ENCODE measurements at places on chromosomes 2 and 18.

DNA sequence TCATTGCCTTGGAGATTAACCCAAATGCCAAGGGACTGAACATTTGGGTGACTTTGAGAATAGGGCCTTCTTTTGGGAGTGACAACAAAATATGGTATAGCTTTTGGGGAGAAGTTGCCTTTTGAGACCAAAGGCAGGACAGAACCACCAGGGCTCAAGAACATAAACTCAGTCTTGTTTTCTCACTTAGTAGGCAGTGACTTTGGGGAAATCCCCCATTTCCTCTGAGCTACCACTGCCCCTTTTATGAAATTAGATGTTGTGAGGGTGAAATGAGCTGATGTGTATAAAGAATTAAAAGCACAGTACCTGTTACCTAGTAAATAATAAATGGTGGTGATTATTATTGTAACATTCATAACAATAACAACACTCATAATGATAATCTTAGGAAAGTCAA is 36.5 kb downstream of the GPD2 start:
- DNase-seq = no peak

DNA sequence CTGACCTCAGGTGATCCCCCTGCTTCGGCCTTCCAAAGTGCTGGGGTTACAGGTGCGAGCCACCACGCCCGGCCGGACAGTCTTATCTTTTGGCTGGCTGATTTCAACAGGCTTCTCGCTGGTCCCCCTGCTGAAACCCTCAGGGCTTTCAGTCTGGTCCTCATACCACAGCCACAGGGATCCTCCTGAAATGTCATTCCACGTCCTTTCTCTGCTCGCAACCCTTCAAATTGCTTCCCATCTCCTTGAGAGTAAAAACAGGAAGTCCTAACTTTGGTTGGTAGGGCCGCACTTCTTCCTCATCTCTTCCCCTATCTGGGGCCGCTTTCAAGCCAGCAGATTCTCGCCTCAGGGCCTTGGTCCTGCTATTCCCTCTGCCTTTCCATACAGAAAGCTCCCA is 1.4 kb upstream of the CAB39 start:
- no peak for DNase-seq

GRCh38 chr2:53334610-53335009 is 433.0 kb upstream of the CHAC2 start:
- no peak for DNase-seq

GRCh38 chr2:117812443-117812842 is 2.0 kb upstream of the DDX18 start:
- no peak for DNase-seq

- no peak for DNase-seq
Observed at GRCh38 chr18:58456625-58457024, 172.3 kb downstream of the ALPK2 start.

GRCh38 chr2:190190507-190191162 is 128.1 kb upstream of the MSTN start:
- no peak for DNase-seq

DNA sequence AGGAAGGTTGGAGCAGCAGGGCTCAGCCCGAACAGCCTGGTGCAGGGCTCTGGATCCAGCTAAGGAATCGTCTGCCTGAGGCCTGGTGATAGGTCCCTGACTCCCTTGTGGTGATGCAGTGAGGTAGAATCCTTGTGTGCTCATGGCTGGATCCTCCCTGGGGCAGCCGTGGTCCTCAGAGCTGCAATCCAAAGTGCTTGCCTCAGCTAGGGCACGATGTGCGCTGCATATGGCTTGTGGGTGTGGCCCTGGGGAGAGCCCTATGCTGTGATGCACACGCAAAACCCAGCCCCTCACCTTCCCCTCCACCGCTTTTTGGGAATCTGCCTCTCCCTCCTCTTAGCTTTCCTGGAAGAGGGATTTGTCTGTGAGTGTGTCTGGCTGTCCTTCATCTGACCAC is 142.2 kb downstream of the DYSF start:
- no peak for DNase-seq

DNA sequence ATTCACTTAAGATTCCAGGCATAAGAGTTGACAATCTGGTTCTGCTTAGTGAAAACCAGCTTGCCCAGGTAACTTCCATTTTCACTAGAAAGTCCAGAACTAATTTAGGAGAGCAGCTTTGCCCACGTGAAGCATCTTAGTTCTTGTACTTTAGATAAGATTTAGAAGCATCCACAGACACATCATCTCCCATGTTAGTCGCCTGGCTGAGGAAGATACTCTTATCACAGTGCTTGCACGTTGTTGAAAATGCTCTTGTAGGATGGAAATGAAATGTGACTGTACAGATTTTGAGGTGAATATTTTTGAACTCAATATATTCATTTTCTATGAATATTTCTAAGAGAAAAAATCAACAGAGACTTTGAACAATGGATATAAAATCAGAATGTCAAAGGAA is 159.7 kb downstream of the SOCS6 start:
- DNase-seq = no peak

GRCh38 chr2:218708086-218708485 is 2.5 kb upstream of the TTLL4 start:
- no peak for DNase-seq

- DNase-seq = no peak
Observed at GRCh38 chr2:105782123-105782522, 37.4 kb downstream of the NCK2 start.

DNA sequence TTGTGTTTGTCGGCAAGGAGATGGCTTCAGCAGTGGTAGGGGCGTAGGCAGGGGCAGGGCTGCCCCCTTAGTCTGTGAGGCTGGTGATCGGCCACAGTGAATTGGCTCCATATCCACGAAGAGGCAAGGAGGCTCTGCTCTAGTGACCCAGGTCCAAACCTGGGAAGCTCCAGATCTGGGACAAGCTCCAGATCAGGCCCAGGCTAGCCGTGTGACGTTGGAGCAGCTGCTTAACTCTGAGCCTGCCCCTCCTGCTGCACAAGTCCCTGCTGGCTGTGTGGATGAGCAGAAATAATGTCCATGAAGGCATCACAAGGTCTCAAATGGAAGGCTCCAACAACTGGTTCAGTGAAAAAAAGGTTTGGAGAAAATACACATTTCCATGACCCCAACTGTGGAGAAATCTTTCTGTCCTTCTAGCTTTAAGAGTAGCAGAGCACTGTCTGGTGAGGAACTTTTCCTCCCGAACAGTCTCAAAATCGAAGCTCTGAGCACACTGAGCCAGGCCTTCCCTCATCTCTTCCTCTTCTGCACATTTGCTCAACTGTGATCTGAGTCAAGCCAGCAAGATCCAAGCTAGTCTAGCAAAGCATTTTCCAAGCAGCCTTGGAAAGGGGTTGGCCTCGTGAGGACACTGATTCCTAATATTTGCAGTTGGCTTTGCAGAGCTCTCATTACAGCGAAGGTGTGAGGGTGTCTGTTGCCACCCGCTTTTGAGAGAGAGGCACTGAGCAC is 67.0 kb upstream of the TCF7L1 start:
- DNase-seq = no peak

GRCh38 chr2:106701203-106702022 is 184.6 kb downstream of the ST6GAL2 start:
- no peak for DNase-seq

DNA sequence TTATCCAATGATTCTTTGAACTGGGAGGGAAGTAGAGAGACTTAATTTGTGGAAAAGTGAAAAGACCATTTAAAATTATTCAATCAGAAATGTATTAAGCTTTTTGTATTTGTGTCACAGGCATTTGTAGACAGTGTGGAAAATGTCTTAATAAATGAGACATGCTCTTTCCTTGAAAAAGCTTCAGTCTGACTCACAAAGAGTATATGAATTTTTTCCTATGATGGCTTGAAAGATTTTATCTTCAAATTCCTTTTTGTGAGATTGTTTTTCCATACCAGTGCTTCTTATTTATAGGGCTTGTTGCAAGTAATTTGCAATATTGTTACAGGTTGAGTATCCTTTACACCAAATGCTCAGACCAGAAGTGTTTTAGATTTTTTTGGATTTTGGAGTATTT is 39.5 kb downstream of the STON1 start:
- no peak for DNase-seq

GRCh38 chr2:22521620-22522019 is 863.4 kb upstream of the KLHL29 start:
- no peak for DNase-seq

DNA sequence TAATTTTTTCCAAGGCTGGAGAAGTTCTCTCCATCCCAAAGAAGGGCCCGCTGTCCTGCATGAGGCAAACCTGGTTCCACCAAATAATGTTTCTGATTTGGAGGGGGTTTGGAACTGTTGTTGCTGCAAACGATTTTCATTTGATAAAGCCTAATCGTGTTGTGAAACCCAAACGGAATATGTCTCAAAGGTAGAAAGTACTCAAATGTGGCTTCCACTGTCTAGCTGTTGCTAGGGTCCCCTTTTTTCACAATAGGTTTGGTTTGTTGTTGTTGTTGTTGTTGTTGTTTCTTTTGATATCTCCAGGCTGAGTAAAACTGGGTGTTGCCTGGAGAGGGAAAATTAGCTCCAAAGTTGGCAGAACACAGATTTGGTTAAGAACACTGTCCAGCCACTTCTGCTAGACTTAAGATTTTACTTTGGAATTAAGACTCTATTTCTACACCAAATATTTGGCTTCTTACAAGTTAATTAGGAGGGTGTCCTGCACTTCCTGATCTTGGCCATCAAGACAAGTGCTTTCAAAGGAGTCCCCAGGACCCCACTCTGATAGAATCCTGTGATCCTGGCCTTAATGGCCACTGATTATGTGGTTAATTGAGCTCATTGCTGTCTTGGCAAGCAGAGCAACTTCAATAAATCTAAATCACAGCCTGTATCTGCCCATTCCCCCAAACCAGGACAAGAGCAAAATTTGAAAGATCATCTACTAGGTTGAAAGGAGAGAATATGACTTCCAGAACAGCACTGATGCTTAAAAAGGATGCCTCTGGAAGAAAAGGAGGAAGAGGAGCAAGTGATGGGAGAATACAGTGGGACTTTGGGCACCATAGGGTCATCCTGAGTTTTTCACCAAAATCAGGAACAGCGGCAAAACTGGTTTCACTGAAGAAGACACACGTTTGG is 3.3 kb upstream of the HOXD13 start:
- no peak for DNase-seq

All from stimulated activated naive CD4-positive, alpha-beta T cell treated with Interleukin-2 at 50 U/mL for 16 hours (primary cell).